NCI-H774 (cell line): ENCODE measurements at places on chromosomes 1 and 21.

DNA sequence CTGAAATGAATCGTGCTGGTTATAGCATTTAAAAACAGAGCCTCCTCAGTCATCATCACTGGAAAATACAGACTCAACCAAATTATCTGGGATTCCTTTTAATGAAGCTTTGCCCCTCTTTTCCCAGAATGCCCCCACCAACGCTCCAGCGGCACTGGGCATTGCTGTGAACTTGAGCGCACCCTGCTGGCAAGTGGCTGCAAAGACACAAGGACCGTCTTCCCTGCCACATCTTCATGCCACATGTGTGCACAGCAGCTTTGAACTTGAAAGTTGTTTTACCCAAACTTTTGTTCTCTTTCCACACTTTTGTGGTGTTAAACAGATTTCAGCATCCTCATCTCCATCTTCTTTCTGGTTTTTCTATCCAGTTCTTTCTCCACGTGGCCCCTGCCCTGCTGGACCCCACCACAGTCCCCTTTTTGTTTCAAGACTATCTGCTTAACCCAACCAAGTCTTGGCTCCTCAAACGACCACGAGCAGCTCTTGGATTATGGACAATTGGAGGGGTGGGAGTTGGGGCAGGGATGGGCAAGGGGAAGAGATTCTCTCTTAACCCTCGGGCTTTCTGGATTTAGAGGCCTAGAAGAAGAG lies 12.8 kb upstream of the LMX1A start:
- DNase-seq: peak; percentile 48

- no peak for DNase-seq
These were observed 185.3 kb downstream of the ZP4 start for GRCh38 chr1:237705462-237705861.

- no peak for DNase-seq
These were observed 103.2 kb upstream of the KIF26B start for GRCh38 chr1:245051349-245052221.

GRCh38 chr1:28981210-28981609 lies 66.8 kb downstream of the EPB41 start:
- DNase-seq: no peak

DNA sequence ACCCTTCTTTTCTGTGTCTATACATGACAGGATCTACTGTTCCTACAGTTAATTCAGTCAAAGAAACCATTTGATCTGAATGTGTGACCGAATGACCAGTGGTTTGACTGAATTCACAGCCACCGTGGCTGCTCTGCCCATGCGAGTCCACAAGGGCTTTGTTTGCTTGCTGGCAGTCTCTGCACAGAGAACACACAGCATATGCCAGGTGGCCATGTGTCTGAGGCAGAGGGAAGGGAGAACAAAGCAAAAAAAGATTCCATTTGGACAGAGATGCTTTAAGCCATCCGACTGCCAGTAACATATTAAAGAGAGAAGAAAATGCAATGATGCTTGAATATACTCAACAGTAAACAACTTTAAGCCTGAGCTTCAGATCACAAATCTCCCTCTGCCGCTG lies 737.8 kb upstream of the CXADR start:
- peak; percentile 72 for DNase-seq

- DNase-seq: peak; percentile 44
These were observed at the start of gene GPR137B for GRCh38 chr1:236142253-236143103. Gene GPR137B (plus strand): TSS chr1:236142539. CDS start chr1:236142623, 84 bp downstream.

DNA sequence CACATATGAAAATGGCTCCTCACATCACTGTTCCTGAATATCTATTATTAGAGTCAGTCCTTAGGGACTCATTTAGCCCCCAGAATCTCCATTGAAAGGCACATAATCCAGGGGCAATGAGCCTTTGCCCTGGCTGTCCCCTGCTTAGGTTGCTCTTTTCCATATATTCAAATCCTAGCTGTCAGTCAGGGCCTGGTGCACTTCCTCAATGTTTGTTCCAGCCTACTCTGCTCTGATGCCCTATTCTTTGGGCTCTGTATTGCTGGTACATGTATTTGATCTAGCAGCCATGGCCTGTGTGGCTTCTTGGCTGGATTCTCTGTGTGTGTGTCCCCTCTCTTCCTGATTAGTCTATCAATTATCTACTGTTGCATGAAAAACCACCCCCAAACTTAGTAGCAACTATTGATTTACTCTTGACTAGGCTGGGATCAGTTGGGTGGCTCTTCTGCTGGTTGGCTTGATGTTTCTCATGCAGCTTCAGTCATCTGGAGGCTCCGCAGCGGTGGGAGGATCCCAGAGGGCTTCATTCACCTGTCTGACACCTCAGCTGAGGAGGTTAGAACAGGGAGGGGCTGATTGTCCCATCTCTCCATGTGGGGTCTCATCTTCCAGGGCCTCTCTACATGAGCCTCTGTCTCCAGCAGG lies 107.5 kb downstream of the DTL start:
- no peak for DNase-seq

- no peak for DNase-seq
These were observed 98.7 kb upstream of the RGS1 start for GRCh38 chr1:192476802-192477298.

- no peak for DNase-seq
These were observed 56.1 kb downstream of the STYXL2 start for GRCh38 chr1:167149793-167150491.

DNA sequence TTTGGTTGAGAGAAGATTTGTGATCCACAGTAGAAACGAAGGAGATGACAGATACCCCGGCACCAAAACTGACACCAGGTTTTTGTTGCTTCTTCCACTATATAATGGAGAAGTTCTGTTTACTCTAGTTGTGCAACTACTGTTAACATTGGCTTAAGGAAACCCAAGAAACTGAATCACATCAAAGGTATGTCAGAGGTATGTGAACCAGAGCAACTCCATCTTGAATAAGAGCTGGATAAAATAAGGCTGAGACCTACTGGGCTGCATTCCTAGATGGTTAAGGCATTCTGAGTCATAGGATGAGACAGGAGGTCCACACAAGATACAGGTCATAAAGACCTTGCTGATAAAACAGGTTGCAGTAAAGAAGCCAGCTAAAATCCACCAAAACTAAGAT lies 173.7 kb upstream of the CAMK1G start:
- no peak for DNase-seq

GRCh38 chr1:58855274-58856165 lies 71.7 kb upstream of the JUN start:
- DNase-seq: no peak

DNA sequence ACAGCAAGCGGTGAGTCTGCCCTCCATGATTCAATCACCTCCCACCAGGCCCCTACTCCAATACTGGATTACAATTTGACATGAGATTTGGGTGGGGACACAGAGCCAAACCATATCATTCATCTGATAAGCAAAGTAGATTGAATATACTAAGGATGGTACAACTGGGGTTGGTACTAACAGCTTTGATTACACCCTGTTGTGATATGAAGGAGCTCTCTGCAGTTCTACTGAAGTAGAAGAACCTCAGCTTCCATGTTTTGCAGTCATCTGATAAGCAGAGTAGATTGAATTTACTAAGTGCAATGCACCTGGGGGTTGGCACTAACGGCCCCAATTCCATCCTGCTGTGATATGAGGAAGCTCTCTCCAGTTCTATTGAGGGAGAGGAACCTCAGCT lies 31.1 kb downstream of the RWDD3 start:
- DNase-seq: no peak

- no peak for DNase-seq
These were observed 200.0 kb downstream of the MATN1 start for GRCh38 chr1:30523055-30524020.

GRCh38 chr1:79110749-79111148 lies 104.2 kb upstream of the ADGRL4 start:
- DNase-seq: no peak

GRCh38 chr1:54465351-54465811 lies 59.2 kb upstream of the SSBP3 start:
- no peak for DNase-seq

DNA sequence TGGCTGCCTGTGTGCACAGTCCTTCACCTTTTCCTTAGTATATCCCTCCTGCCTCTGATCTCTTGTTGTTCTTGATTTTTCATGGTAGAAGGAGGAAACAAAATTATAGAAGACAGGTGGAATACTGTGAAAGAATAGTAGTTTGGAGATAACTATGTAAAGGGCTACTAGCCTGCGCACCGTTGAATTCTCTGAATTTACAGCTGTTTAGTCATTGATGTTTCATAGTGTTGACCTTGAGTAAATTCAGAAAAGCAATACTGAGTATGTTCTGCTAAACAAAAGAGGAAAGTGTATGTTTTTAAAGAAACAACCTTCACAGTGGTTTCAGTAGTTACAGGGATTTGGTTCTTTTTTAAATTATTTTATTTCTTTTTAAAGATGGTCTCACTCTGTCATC lies 18.1 kb downstream of the CAMTA1 start:
- DNase-seq: no peak

DNA sequence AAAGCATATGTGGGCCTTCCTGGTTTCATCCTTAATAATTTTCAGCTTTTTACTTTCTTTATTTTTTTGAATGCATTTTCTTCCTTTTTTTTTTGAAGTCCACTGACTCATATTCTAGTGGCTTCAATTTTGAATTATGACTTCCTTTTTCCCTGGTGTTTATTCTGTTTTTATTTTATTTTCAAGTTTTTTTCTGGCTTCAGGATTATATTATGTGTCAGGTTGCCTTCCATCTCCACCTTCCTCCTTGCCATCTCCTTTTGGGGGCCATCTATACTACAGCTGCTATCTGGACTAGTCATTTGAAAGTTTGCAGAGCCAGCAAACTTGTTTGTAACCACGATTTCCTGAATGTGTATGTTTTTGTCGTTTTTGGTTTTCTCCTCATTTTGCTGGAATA lies 117.6 kb downstream of the LEPR start:
- DNase-seq: no peak

DNA sequence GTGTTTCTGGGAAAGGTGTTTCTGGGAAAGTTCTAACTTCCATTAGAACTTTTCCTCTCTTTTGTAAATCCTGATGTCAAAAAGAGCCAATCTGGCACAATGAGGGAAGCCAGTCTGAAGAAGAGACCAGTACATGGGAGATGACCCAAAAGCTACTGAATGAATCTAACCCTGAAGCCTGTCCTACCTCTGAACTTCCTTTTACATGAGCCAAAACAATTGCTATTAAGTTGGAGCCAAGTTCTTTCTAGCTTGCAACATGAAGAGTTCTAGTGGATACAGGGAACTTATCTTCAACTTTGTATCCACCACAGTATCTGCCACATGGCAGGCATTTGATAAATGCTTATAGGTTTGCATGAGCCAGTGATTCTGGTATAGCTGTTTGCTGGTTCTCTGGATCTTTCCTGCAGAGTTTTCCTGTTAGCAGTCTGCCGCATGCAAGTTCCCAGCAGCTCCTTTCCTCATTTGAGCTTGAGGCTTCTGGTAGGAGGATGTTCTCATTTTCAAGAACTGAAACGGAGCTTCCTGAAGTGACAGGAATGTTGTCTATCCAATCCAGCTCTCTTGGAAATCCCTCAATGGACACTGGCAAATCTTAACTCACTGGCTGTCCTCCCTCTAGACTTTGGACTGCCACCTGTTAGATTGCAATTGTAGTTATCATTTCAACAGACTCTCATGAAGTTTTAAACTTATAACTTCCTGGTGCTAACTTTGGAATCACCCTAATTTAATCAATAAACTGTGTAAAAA lies 73.1 kb upstream of the LPGAT1 start:
- DNase-seq: no peak

DNA sequence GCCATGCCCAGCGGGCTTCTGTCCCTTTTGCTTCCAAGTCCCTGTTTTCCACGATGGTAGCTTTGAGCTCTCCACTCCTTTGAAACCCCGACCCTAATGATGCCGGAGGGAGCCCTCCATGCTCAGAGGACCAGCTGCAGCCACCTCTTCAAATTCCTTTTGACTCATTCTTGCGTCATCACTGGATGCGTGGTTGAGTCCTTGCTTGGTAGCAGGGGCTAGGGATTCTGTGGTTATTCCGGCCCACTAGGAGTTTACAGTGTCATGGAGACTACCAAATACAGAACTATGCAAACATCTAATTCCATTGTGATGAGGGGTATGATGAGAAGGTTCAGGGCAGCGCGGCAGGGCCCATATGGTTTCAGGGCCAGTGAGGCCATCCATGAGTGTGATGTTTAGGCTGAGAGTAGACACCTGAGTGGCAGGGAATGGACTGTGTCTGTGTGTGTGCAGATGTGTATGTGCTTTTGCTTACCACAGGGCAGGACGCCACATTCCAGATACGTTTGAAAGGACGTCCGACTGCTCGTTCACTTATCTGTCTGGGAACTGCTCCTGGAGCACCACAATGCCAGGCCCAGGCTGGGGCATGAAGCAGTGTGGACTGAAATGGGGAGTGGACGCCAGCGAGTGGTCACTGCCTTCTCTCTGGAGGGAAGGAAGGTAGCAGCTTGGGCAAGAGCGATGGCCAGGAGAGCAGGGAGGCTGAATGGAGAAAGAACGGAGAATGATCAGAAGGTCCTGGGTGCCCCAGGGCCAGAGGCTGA lies 30.4 kb upstream of the ZBTB21 start:
- DNase-seq: no peak

GRCh38 chr1:39965044-39965443 lies 10.1 kb downstream of the MFSD2A start:
- DNase-seq: no peak

GRCh38 chr1:45617618-45618017 lies 6.2 kb downstream of the CCDC17 start:
- DNase-seq: no peak

- DNase-seq: no peak
These were observed 32.3 kb upstream of the NHLH2 start for GRCh38 chr1:115873184-115873583.

GRCh38 chr1:175146529-175147213 lies 45.9 kb downstream of the KIAA0040 start:
- peak; percentile 60 for DNase-seq

- DNase-seq: no peak
These were observed 291.3 kb downstream of the NTNG1 start for GRCh38 chr1:107432108-107432507.
